ENCODE measurements at places on chromosomes 3 and 15.

DNA sequence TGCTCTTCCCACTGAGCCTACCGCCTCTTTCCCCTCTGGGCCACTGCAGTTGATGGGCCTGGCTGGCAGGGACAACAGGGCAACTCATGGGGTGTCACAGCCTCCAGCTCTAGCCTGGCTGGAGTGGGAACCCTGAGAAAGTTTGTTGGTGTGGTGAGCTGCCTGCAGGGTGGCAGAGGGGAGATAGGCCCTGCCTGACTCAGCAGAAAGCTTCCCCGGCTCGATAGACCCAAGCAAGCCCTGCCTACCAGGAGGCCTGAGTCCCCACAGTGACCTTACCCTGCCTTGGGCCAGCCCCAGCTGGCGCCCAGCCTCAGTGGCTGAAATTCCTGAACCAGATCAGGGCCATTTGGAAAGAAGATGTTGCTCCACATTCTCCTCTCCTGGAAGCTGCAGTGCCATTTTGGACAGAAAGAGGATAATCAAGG is 29.4 kb downstream of the ABTB1 start:
- no peak for DNase-seq

GRCh38 chr15:80455051-80455648 is 51.0 kb downstream of the ARNT2 start:
- no peak for DNase-seq

DNA sequence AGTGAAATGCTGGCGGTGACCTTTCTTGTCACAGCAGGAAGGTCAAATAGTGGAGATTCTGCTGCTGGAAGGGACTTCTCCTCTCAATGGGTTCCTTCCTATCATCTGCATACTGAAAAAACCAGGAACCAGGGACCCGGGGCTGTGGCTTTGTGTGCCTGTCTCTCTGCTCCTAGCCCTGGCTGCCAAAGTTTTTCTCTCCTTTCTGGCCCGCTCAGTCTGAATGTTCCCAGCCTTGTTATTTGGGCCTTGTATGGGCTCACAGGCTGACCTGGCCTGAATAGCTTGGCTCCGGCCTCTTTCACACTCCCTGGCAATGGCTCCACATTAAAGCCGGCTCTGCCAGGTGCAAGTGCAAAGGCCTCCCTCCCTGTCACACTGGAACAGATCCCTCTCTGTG is 94.7 kb downstream of the LRIG1 start:
- no peak for DNase-seq

GRCh38 chr15:38479756-38480155 is 25.8 kb downstream of the FAM98B start:
- DNase-seq = no peak

DNA sequence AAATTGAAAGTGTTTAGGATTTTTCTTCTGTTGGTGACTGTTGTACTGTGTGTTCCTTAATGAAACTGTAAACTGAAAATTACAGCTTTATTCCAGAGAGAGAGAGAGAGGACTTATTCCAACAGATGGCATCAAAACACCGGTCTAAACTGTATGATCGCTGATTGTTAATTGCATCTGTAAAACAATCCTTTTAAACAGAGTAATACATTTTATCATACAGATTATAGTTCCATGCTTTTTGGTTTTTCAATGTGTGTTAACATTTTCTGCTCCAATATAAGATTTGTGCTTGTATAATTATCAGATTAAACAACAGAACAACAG is 289.7 kb upstream of the DNAJC19 start:
- no peak for DNase-seq

DNA sequence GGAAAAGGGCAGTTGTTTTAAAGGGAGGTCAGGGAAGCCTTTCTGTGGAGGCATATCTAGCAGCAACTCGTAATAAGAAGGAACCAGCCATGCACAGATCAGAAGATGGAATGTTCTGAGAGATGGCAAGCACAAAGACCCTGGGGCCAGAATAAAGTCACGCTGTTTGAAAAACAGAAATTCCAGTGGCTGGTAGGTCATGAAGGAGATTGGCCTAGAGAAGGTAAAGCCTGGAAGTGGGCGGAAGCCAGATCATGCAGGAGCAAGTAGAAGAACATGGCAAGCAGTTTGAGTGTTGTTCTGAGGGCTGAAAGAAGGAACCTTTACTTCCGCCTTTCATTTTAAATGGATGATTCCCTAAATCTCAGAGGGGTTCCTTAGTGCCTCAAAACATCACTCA is 208.1 kb upstream of the PPP2R3A start:
- no peak for DNase-seq

GRCh38 chr3:22175947-22176346 is 424.9 kb upstream of the ZNF385D start:
- no peak for DNase-seq

- DNase-seq = no peak
Observed at GRCh38 chr3:176623468-176624150, 573.7 kb downstream of the TBL1XR1 start.

DNA sequence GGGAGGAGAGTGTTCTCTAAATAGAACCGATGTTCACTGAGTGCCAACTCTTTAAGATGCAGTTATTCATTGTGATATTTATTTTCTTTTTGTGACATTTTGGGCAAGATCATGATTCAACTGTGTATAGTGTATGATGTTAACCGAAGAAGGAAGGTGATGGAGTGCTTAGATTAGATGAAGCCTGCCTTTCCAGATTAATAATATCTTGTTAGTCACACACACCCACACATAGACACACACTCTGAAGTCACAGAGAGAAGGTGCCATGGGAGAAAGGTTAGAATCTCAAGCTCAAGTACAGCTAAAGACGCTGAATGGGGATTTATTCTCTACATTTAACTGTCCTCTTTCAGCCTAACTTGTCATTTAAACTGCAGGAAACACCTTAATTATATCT is 77.0 kb downstream of the SLC9A9 start:
- no peak for DNase-seq

DNA sequence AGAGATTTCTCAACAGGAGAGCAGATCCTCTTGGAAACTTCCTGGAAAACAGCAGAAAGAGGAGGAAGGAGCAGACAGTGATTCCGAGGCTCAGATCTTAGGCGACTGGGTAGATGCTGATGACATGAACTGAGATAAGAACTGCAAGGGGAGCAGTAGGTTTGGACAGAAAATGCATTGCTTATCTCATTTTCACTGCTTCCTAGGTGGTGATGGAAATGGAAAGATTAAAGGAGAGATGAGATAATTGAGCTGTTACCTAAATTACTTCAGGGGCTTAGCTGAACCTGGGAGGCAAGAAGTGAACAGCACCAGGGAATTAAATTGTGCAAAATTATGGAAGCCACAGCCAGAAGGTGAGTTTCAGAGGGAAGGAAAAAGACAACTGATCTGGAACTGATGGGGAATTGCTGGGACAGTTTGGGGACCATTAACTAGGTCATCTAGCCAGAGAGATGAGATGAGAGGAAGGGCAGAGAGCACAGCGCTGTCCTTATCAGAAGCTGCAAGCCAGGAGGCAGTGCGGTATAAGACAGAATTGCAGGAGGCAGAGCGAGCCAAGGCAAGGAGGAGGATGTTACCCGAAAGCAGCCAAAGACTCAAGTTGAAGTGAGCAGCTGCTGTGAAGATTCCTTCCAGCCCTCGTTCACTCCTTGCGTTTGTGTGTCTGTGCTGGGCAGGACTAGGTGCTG is 140.4 kb downstream of the SRGAP3 start:
- DNase-seq = no peak

DNA sequence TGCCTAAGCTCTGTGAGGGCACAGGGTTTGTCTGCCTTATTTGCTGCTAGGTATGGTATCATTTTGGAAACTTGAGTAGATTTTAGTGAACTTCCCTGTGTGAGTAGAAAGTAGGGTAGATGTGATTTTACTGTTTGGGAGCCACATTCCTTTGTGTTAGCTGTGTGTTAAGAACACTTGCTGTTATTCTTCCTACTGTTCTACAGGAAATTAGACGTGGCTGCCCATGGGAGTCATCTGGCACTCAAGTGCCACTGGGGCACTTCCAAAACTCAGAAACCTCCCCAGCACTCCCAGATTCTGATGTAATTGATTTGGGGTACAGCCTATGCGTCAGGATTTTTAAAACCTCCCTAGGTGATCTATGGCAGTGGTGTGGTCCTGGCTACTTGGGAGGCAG is 369.9 kb upstream of the C2CD4B start:
- DNase-seq = no peak

GRCh38 chr3:185318141-185318540 is 44.8 kb upstream of the MAP3K13 start:
- DNase-seq = no peak

DNA sequence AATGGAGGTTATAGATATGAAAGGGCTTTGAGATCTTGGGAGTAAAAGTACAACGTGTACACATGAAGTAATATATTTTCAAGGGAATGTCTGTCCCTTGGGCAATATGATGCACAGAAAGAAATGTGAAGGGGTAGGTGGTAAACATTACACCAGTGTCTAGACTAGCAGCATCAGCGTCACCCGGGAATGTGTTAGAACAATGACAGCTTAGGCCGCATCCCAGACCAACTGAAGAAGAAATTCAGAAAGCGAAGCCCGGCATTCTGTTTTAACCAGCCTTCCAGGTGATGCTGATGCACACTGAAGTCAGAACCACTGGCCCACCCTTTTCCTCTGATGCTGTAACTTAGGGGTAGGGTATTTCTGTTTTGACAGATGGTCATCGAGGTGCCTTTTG is 6.3 kb downstream of the INAFM2 start:
- DNase-seq = no peak

DNA sequence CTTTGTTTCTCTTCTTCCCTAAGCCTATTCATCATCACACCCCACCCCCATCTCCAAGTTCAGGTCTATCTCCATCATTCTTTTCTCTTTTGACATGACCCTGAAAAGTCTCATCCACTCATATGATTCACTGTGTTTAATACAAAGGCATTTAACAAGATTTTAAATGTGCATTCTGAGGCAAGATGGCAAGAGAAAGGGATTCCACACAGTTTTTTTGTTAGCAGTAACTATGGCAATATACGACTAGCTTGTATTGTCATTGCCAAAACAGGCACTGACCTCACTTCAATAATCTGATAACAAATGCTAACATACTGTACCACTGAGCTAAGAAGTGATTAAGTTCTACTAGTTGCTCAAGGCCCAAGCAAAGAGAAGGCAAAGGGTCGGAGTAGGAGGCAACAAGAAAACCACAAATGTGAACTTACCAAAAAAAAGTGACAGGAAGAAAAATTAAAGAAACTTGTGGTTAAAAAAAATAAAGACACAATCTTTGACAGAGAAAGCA is 53.2 kb downstream of the FBN1 start:
- DNase-seq = no peak

DNA sequence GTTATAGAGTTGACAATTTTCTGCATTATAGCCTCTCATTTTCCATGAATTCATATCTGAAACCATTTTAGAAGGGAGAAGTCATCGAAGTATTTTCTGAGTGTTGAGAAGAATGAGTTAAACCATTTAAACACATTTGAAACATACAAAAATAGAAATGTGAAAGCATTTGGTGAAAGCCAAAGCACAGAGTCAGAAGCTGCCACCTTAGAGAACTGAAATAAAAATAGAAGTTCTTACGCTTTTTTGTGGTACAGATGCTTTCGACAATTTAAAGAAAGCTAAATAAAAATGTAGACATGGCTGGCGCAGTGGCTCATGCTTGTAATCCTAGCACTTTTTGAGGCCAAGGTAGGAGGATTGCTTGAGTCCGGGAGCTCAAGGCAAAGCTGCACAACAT is 9.0 kb downstream of the FANCD2OS start:
- DNase-seq = no peak

- DNase-seq = no peak
Observed at GRCh38 chr3:128338536-128339330, 128.0 kb downstream of the DNAJB8 start.

DNA sequence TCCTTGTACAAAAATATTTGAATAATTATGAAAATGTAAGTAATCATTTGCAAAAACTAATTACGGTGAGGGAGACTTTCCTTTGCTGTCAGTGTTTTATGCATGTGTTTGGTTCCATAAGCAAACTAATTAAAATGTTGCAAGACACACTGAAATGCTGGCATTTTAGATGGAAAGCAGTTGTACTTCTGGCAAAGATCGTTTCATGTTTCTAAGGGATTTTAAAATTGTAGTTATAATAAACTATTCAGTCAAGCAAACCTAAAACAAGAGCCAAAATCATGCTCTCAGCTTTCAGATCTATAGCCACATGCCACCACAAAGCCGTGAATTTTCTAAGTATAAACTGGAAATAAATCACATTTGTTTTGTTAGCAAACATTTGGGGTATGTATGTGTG is 240.1 kb upstream of the ZNF385D start:
- no peak for DNase-seq

DNA sequence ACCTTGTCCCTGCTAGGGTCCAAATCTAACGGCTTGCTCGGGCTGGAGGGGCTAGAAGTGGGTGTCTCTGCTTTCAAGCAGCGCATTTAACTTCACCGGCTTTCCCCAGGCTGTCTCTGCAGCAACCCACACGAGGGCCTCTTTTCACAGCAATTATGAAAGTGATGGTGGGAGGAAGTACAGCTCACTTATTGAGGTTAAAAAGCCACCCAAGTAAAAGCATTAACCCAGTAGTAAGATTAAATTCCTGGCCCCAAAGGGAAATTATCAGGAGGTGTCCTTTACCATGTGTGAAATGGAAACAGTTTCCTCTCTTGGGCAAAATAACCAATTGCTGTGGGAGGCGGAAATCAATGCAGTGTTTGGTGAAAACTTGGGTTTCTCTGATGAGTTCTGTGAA is 41.1 kb downstream of the NGRN start:
- DNase-seq = peak; percentile 63

GRCh38 chr3:55718074-55718473 is 231.0 kb upstream of the WNT5A start:
- no peak for DNase-seq

GRCh38 chr3:118466795-118467330 is 567.8 kb downstream of the IGSF11 start:
- DNase-seq = no peak

DNA sequence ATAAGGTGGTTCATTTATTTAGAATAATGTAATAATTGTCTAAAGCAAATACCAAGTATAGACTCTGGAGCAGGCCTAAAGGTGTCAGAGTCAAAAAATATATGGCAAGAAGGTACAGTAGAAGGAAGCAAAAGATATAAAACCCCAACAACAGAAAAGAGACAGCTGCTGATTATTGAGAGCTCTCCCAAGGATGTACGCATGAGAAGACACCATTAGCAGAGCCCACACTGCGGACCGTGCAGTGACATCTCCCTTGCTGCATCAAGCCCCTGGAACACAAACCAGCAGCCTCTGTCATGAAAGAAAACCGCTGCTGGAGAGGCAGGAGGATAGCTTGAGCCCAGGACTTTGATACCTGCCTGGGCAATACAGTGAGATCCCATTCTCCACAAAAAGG is 18.0 kb upstream of the SLC6A20 start:
- no peak for DNase-seq

DNA sequence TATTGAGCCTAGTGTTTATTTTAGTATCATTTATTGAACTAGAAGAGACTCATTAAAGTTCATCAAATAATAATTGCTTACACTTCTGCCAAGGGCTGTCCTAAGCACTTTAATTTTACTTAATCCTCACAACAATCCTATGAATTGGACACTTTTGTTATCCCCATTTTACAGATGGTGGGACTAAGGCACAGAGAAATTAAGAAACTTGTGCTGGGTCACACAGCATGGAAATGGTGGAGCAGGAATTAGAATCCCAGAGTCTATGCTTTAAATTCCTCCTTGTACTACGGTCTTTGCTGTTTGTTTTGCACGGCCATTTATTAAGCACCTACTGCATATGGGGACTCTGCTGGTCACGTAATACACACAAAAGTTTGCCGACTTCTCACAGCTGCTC is 7.9 kb downstream of the ATP2B2 start:
- no peak for DNase-seq

- DNase-seq = no peak
Observed at GRCh38 chr3:98553753-98554152, 22.0 kb downstream of the GPR15 start.

GRCh38 chr15:78206326-78207109 is 27.8 kb downstream of the ACSBG1 start:
- DNase-seq = no peak
